ENCODE measurements at places on chromosomes 12 and 14.
A peak's percentile ranks its signal among the peaks of the same experiment; 100 is the strongest.

DNA sequence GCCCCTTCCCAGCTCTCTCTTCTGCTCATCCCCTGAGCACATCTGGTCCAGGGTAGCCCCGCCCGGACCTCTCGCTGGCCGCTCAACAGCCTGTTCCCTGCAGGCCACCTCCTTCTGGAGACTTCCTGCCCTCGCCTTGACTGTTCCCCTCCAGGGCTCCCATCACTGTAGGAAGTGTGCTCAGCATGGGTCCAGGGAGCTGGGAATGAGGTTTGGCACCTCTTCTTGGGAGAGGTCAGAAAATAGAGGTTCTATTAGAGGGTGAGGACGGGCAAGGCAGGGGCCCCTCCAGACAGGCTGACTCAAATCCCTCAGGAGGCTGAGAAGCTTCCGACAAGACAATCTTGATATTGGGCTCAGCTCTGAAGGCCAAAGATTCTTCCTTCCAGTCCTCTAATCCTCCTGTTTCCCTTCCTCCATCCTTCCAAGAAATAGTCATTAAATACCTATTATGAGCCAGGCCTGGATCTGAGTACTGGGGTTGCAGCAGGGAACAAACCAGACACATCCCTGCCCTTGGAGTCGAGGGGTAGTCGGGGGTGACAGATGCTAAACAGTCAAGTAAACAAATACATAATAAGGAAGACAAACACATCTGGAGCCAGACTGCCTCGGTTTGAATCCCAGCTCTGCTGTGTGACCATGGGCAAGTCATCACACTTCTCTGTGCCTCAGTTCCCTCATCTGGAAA, 30.6 kb downstream of the CMKLR1 start:
- no peak for DNase-seq

GRCh38 chr12:123401753-123402683, 18.1 kb downstream of the KMT5A start:
- no peak for DNase-seq

DNA sequence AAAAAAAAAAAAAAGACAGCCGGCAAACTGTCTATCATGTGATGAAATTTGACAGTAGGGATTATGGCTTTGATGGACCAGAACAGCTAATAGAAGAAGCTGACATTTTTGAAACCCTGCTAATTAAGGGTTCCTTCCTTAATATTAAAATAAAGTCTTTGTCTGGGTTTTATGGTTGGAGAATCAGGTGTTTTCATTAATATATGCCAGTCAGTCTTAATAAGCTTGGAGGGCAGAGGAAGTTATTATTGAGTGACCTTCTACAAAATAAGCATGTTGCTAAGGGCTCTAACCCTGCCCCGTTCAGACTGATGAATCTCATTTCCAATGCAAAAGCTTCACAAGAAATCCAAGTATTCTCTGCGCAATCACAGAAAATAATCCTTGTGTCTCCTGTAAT, 289.8 kb downstream of the EGLN3 start:
- DNase-seq, result no peak

GRCh38 chr12:109029411-109029810, 8.5 kb upstream of the SVOP start:
- DNase-seq, result no peak

DNA sequence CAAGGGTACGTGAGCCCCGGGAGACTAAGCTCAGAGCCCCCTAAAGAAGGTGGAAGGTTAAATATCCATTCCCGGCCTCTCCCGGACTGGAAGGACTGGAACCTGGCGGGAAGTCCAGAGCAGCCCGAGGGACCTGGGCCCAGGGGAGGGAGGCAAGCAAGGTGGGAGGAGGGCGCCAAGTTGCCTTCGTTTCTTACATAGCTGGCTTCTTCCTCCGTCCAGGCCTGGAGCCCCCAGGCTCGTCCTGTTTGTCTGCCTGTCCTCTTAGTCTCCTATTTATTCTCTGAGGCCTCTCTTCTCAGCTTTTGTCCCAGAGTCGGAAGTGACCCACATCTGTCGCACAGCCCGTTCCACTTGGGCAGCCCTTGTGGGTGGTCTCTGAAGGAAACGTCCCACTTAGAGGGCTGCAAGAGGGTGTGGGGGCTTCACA, 745 bp downstream of the PCK2 start:
- DNase-seq, result peak; percentile 4

DNA sequence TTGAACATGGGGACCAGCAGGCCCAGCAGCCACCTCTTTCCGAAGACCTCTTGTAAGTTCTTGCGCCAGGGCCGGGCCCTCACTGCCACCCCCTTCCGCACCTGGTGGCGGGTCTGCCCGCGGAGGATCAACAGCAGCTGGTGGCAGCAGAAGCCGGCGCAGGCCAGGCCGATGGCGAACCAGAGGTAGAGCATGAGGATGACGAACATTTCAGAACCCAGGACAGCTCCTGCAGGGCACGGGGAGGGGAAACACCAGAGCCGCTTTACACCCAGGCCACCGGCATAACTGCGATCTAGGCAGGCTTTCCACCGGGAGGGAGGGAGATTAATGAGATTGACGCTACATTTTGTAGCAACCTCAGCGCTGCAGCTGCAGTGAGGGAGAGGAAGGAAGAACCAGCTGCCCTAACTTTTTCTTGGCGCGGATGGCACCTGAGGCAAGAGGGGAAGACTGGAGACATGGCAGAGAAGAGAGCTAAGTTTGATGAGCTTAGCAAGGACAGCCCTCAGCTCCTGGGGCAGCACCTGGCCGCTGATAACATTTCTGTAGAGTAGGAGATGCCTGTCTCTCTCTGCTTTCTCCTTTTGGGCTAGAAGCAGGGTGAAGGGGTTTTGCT, 7.8 kb downstream of the ZDHHC22 start:
- DNase-seq, result peak; percentile 60

DNA sequence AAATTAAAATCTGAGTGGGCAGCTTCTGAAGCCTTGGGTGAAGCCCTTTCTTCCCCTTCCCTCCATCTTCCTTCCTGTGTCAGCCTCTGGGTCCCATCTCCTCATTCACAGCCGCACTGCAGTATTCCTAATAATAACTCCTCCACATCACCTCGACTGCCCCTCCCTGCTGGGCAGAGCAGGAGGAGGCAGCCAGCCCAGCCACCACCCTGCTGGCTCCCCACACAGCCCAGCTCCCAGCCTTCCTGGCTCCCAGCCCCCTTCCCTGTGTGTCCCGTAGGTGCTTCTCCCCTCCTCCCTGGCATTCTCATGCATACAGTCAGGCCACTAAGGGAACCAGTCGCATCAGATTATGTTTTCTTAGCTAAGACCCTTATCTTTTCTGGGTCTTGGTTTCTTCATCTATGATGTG, 3.7 kb downstream of the IFFO1 start:
- no peak for DNase-seq

DNA sequence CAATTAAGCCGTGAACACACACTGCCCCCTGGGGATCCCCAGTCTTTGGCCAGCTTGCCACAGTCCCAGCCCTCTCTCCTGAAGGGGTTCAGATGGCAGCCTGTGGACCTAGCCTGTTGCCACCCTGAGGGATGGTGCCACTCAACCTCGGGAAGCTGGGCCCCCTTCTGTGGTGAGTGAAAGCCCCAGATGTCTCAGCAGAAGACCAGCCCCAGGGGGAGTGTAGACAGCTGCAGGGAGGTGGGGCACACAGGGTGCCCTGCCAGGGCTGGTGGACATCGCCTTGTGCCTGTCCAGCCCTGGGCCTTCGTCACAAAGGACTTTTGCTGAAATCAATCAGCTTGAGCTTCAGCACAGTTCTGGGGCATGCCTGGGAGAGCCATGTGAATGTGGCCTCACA, 32.4 kb downstream of the C14orf132 start:
- no peak for DNase-seq
